Endothelial cell of umbilical vein (primary cell): ENCODE measurements at places on chromosomes 7 and 10. TPM values are rescaled to one million over a fixed set of nuclear protein-coding genes. Genes with fewer than 3 reads are reported as not detected.

The LRIT1 gene
- not detected in 2 replicates for total RNA-seq

DNA sequence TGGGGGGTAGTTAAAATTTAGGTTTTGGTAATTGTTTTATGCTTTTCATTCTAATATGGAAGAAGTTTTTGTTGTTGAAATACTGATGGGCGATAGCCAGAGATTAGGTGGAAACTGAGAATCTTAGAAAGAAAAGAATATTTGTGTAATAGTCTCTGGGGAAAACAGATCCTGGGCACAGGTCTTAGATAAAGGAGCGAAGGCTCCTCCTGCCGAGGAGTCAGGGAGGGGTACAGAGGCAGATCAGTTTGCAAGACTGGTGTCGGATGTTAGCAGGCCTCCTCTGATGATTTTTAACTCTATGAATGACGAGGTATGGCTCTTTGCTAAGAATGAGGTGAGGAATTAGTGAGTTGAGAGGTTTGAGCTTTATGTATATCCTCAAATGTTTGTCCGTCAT, 339.7 kb downstream of the HGF start:
- no peak for DNase-seq

The SEMA3E gene
- not detected in 2 replicates for total RNA-seq

GRCh38 chr7:52257890-52258289, 777.5 kb upstream of the POM121L12 start:
- DNase-seq = peak; percentile 32

GRCh38 chr10:323651-324293, 188.5 kb downstream of the ZMYND11 start:
- peak; percentile 92 for DNase-seq

DNA sequence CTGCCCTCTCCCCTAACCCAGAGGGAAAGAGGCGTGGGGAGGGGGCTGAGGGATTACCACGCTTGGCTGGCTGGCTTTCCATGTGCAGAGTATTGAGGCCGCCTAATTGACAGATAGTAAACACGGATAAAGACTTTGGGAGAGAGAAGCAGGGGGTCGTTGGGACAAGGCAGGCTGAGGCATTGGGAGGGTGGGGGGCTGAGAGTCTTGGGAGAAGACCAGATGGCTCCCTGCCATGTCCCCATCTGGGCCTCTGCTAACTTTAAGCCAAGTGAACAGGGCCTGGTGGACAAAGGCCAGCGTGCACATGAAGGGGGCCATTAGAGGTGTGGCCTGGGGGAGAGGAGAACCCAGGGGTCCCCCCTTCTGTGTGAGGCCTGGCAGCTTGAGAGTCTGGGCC, 55.4 kb upstream of the MXI1 start:
- DNase-seq = no peak

The NPC1L1 gene
- total RNA-seq = not detected in 2 replicates

The TMEM176A gene
- not detected in 2 replicates for total RNA-seq

The FKBP9 gene
- total RNA-seq = 112 and 124 TPM in 2 replicates

- no peak for DNase-seq
These were observed 27.5 kb downstream of the PDGFA start for GRCh38 chr7:491958-492713.

DNA sequence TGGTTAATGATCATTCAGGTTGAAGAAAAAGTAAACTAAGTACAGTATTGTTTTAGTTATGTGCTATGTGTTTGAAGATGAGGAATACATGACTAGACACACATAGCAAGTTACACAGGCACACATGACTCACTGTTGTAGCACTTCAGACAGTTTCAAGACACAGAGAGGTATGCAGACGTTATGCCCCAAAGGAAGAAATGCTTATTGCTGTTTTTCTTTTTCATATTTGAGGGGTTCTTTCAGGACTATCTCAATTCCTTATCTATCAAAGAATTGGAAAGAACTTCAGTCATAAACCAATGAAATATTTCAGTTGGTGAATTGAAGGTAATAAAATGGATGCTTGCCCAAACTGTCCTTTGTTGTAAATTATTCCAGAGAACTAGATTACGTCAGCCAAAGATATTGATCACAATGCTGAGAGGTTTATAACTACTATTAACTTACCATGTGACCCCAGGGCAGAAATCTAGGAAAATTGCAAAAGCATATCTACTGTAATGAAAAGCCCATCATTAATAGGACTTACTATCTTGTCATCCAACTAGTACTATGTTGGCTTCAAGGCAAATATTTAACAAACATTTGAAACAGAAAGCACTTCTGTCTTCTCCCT, 61.2 kb upstream of the CAPZA2 start:
- DNase-seq = peak; percentile 27
